ENCODE measurements at places on chromosomes 4 and X.

GRCh38 chr4:28926156-28926555, 1794.0 kb upstream of the PCDH7 start:
- DNase-seq = no peak

DNA sequence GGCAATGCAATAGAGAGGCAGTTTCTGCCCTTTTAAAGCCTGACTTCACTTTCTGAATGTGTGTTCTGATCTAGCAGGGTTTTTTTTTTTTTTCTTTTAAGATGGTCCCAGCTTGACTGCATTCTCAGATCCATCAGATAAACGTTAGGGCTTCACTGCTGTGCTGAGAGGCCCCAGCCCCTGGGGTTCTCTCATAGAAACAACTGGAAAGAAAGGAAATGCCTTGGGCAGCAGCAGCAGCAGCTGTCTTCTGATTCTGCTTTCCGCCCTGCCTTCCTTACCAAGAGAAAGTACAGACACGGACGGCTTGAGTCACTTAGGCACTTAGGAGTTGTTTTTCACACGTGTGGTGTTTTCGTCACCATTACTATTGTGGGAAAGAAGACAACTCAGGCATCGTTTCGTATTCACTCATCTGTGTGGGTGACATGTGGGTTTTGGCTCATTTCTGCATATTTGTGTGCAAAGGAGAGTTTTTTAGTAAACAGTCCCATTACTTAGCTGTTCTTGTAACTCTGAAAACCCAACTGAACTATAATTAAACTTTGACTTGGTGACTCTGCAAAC, 172.0 kb downstream of the PTTG2 start:
- peak; percentile 11 for DNase-seq

GRCh38 chr4:153755186-153755585, 4.6 kb downstream of the RNF175 start:
- no peak for DNase-seq

- DNase-seq = no peak
Measured at GRCh38 chr4:139146926-139147629, 29.9 kb downstream of the ELF2 start.

DNA sequence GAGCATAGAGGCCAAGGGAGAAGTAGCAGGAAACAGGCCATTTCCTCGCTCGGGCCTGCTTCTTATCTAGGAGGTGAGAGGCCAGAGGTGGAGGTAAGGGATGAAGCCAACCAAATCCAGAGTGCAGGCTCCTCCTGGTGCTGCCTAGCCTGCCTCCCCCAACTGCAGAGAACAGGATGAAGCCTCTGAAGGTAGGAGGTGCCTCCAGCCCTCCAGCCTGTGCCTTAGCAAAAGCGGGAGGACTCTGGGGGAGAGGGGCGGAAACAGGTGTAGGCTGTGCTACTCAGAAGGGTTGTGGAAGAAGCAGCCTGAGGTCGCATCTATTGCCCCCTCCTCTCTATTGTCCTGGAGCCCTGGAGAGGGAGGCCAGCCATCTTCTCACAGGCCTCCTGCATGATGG, 2.9 kb upstream of the MTM1 start:
- DNase-seq = no peak

All from hematopoietic multipotent progenitor cell treated with erythropoietin and hydrocortisone succinate and interleukin-3 and kit ligand, for 6 days (in vitro differentiated cells).